CD4-positive, alpha-beta T cell treated with Interleukin-4 for 4 hours (primary cell): ENCODE measurements at places on chromosomes 16 and 17.
A peak's percentile ranks its signal among the peaks of the same experiment; 100 is the strongest.

DNA sequence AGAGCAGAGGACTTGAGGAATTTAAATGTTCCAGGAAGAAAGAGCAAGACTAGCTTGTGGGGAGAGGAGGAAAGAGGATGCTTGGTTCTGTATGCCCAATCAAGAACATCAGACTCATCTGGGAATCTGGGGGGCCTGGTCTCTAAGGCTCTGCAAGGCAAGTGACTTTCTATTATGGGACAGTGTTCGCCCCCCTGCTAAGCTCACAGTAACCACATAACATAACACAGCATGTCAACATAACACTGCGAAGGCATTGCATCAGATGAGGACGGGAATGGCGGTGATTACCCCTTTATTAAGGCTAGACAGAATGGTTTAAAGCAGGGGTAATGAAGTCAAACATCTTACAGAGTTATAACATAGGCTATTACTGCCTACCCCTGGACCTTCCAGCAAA lies 176.6 kb upstream of the IRX6 start:
- DNase-seq, result no peak

- DNase-seq, result no peak
Measured at GRCh38 chr17:74461611-74462010, 4.8 kb upstream of the CD300A start.

DNA sequence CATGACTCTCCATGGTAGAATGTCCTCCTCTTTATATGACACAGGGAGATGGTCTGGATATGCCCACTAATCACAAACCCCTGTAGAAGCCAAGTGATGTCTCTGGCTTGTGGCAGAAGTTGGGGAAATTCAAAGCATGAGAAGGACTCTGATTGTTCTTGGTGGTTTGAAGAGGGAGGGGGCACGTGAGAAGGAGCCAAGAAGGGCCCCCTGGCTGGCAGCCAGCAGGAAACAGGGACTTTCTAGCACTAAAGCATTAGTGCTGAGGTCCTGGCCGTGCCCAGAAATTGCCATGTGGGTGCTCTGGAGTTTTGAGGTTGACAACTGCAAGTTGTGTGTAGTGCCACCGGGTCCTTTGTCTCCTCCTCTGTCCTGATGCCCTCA lies 199.9 kb downstream of the LGALS9B start:
- DNase-seq, result peak; percentile 39

GRCh38 chr16:379961-380761 lies 1.6 kb downstream of the PGAP6 start:
- DNase-seq, result peak; percentile 44

GRCh38 chr16:85202631-85203461 lies 90.6 kb upstream of the CIBAR2 start:
- no peak for DNase-seq

GRCh38 chr16:21622545-21622944 lies 23.2 kb downstream of the METTL9 start:
- DNase-seq, result no peak

DNA sequence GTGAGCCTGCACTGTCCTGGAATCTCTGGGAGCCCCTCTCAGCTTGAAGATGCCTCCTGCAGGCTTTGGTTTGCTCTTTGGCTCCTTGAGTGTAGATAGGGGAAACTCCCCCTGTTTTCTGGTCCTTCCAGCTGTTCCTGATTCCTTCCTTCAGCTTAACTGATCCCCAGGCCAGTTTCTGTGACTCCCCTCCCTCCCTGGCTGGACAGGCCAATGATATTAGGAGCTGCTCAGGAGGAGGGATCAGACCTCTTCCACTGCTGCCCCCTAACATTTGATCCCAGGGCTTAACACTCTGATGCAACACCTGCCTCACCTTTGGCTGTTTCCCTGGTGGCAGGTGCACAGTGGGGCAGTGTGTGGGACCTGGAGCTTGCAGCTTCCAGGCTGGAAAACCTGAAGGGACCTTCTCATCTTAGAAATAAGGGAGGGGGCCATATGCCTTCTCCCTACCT lies at the start of gene TAC4:
TSS of gene TAC4 (minus strand) at position 51 of the 455 bp plus-strand sequence. CDS start 52 bp downstream, outside the sequence.
- DNase-seq, result no peak

DNA sequence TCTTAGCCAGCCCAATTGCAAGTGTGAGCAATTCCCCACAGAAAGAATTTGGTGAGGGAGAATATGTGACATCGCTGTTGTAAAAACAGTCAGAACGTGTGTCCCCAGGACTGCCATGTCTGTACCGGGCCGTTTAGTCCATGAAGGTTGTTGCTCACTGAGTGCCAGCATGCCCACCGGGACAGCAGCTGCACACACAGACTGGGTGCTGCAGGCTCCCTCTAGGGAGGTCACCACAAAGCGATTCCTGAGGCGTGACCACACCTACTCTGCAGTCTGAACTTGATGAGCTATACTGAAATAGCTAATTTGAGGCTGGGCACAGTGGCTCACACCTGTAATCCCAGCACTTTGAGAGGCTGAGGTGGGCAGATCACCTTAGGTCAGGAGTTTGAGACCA lies 44.1 kb upstream of the ADORA2B start:
- DNase-seq, result no peak

- no peak for DNase-seq
Measured at GRCh38 chr16:67526149-67526791, 2.4 kb upstream of the RIPOR1 start.

- DNase-seq, result no peak
Measured at GRCh38 chr16:85708338-85708737, 19.6 kb upstream of the GINS2 start.

DNA sequence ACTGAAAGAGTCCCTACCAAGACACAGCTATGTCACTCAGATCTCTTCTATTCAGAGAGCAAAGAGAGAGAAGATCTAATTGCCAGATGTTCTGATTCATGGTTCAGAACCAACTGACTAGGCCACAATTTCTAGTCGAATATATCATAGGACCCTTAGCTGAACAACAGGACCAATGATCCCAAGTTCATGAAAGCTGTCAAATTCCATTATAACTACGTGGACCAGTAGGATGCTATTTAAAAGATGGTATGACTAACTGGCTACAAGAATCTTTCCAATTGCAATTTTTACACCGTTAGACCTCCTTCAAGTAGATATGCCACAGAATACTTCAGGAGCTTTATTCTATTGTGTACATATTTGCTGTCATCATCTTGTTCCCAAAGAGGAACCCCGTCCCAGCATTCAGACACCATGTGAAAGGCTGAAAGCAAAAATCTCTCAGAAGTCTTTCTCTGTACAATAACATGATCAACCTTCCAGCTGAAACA lies 26.0 kb downstream of the DCUN1D3 start:
- DNase-seq, result no peak

- no peak for DNase-seq
Measured at GRCh38 chr17:42653179-42654124, 5.6 kb upstream of the TUBG2 start.

DNA sequence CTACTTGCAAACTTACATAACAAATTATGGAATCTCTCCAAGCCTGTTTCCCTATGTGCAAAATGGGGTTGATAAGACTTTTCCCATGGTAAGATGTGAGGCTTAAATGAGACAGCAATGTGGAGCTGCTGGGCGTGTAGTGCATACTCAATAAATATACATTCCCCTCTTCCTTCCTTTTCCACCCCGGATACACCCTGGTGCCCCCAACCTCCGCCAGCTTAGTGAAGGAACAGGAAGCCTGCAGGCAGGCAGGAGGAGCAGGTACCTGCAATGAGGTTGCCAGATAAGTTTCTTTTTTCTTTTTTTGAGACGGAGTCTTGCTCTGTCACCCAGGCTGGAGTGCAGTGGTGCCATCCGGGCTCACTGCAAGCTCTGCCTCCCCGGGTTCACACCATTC lies 14.9 kb downstream of the C17orf50 start:
- DNase-seq, result no peak

GRCh38 chr16:89001117-89002027 lies 24.4 kb upstream of the CBFA2T3 start:
- DNase-seq, result no peak

GRCh38 chr17:17537311-17538099 lies 41.3 kb upstream of the RASD1 start:
- DNase-seq, result no peak

DNA sequence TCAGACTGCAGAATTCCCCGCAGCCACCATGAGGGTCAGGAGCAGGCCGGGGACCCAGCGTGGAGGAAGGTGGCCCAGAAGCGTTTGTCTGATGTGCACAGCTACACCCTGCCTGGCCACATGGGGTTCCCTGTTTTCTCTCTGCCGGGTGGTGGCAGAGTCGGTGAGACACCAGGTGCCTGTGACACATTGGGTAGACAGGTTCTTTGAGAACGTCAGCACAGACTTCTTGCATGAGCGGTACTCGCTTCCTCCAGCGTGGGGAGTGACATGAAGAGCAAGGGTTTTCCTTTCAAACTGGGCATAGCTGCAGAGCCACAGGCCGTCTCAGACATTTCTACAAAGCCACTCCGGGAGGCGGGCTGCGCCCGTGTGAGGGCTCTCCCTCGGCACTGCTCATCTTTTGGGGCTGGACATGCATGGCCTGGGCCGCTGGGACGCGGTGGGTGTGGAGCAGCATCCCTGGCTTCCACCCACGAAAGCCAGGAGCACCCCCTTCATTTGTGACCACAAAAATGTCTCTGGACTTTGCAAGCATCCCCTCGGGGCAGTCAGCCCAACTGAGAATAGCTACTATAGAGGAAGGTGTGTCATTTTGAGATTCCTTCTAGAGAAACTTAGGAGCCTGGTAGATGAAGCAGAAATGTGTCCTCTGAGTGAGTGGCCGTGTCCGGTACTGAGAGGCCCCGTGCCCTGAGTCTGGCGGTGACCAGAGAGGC lies 26.0 kb downstream of the NME3 start:
- DNase-seq, result no peak

DNA sequence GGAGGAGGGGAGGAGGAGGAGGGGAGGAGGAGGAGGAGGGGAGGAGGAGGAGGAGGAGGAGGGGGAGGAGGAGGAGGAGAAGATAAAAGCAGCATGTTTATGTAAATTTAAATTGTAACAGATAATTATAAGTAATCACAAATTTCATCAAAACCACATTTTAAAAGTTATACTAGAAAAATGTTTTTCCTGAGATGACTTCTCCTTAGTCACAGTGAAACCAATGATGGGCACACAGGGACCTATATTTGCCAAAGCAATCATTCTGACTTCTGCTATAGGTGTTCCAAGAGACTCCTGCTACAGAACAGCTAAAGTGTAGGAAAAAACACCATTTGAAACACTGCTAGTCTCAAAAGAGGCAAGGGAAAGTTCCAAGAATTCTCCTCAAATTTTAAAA lies 66.4 kb downstream of the CEP95 start:
- no peak for DNase-seq

DNA sequence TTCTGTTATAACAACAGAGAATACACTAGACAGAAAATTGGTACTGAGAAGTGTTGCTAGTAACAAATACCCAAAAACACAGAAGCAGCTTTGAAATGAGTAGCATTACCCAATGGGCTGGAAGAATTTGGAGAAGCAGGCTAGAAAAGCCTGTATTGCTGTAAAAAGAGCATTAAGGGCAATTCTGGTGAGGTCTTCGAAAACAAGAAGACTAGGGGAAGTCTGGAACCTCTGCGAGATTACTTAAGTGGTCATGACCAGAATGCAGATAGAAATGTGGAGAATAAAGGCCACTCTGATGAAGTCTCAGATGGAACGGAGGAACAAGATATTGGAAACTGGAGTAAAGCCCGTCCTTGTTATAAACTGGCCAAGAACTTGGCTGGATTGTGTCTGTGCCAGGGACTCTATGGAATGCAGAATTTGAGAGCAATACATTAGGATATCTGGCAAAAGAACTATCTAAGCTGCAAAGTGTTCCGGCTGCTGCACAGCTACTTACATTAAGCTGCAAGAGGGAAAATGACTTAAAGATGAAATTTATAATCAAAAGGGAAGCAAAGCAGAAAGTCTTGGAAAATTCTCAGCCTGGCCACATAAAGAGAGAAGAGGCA lies 44.9 kb upstream of the PEMT start:
- DNase-seq, result no peak

DNA sequence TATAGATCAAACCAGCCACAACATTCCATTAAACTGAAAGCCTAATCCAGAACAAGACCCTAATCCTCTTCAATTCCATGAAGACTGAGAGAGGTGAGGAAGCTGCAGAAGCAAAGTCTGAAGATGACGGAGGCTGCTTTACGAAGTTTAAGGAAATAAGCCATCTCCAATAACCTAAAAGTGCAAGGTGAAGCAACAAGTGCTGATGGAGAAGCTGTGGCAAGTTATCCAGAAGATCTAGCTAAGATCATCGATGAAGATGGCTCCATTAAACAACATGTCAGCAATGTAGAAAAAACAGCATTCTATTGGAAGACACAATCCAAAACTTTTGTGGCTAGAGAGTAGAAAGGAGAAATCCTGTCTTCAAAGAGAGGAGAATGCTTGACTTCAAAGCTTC lies 69.6 kb downstream of the KANSL1 start:
- DNase-seq, result no peak

DNA sequence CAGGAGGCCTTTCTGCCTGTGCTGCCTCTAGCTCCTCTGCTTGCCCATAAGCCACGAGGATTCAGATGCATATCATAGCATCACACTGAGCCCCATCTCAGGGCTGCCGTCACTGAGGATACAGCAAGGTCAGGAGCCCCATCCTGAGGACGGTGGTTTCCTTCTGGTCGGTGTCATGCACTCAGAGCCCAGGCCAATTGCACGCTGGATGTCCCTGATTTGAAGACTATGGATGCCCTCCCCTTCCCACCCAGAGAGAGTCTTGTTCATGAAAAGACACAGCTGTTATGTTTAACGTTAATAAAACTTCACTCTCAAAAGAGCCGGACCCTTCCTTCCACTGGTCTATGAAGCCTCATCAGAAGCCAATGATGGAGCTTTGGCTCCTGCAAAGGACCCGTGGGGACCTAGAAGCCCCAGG lies 19.9 kb downstream of the COTL1 start:
- DNase-seq, result peak; percentile 38

DNA sequence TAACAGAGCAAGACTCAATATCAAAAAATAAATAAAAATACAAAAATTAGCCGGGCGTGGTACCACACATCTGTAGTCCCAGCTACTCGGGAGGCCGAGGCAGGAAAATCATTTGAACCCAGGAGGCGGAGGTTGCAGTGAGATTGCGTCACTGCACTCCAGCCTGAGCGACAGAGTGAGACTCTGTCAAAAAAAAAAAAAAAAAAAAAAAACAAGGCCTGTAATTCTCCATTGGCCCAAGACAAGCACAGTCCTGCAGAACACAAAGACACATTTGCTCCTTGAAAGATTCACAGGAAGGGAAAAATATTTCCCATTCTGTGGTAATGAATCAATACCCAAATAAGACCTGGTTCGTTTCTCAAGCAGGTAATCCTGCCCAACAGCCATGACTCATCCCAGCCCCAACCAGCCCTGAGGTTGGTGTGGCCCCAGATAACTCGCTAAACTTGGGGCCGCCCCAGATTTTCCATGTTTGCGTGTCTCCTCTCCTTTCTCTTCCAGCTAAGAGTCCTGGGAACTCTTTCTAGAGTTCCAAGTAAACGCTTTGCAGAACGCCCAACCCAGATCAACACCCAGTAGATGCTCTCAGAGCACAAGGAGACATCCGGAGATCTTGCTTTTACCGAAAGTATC lies 40.3 kb upstream of the SNN start:
- no peak for DNase-seq
